ENCODE measurements at places on chromosomes 3 and 15.

GRCh38 chr3:100756441-100756840 is 47.1 kb downstream of the TFG start:
- DNase-seq = peak; percentile 28

DNA sequence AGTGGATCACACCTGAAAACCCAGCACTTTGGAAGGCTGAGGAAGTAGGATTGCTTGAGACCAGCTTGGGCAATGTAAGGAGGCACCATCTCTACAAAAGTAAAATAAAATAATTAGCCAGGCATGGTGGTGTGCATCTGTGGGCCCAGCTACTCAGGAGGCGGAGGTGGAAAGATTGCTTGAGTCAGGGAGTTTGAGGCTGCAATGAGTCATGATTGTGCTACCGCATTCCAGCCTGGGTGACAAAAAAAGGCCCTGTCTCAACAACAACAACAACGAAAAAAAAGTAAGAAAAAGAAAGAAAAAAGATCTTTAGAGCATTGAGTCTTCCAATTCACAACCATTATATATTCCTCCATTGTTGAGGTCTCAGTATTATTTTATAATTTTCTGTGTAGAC is 192.4 kb upstream of the DPH6 start:
- DNase-seq = no peak

GRCh38 chr15:97504031-97504792 is 456.3 kb upstream of the ARRDC4 start:
- DNase-seq = no peak

GRCh38 chr3:174330303-174330702 is 528.8 kb upstream of the NAALADL2 start:
- DNase-seq = no peak

DNA sequence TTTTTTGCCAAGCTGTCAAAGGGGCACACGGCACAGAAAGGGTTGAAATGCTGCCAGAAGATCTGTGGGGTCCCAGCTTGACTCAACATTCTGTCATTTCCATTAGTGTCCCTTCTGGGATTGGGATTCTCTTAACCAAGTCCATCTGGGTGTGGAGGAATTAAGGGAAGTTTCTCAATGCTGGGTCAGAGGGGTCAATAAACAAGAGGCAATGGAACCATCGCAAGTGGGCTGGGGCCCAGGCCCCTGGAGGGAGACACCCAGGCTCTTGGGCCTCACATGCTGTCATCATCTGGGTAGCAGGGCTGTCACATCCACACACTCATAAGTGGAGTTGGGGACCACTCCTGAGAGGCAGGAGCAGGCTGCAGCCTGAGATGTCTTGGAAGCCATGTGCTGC is 8.1 kb upstream of the APOD start:
- DNase-seq = no peak

GRCh38 chr15:89002281-89002761 is 85.9 kb upstream of the ABHD2 start:
- DNase-seq = no peak

DNA sequence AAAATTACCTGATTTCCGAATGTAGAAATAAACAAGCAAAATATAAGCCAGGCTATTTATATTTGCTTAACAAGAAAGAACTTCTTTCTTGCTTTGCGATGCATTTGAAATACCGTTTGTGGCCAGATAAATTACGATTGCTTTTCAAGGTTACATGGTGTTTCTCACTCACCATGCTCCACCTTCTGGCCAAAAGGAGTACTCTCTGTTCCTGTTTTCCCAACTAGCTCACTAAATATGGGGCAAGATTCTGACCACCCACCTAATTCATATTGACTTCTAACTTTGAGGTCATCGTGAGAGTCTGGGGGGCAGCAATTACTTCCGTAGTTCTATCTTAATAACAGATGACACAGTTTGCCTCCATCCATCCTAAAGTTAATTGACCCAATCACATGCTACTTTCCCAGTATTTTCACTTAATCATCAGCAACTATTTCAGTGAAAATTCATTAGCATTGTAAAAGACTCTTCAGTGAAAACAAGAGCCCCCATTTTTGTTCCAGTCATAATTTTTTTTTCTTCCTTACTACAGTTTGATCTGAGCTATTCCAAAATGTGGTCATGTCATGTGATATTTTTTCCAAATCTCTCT is 25.9 kb downstream of the ACP3 start:
- DNase-seq = peak; percentile 59

- DNase-seq = peak; percentile 78
Measured at GRCh38 chr15:66862940-66863335, 160.9 kb downstream of the SMAD6 start.

- DNase-seq = no peak
Measured at GRCh38 chr3:182149594-182149993, 437.9 kb downstream of the SOX2 start.

DNA sequence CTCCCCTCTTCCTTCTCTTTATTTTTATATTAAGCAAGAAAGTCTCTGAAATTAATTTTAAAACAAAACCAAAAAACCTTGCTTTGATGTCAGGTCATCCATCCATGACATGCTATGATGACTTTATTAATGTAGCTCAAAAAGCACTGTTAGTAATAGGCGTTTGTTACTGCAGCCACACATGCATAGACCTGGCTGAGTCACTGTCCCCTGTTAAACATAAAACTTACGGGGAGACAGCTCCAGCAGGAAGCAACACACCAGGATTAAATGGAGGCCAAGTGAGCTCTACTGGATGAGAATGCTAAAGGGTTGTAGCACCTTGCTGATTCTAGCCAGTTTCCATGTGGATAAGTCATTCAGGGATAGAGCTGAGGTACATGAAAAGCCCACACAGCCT is 661.1 kb downstream of the MAGI1 start:
- no peak for DNase-seq

- DNase-seq = no peak
Measured at GRCh38 chr3:59515966-59516365, 466.1 kb upstream of the CFAP20DC start.

DNA sequence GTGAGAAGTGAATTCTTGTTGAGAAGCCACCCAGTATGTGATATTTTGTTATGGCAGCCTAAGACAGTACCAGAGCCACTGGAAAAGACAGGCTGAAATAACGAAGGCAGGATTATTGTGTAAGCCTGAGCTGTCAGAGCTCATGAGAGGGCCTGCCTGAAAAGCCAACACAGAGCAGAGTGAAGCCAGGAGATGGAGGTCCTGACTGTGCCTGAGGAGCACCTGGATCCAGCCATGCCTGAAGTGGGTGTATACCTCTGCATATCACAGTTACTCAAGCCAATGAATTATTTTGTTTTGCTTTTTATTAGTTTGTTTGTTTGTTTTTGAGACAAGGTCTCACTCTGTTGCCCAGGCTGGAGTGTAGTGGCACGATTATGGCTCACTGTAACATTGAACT is 4.1 kb upstream of the CMTM7 start:
- DNase-seq = no peak

DNA sequence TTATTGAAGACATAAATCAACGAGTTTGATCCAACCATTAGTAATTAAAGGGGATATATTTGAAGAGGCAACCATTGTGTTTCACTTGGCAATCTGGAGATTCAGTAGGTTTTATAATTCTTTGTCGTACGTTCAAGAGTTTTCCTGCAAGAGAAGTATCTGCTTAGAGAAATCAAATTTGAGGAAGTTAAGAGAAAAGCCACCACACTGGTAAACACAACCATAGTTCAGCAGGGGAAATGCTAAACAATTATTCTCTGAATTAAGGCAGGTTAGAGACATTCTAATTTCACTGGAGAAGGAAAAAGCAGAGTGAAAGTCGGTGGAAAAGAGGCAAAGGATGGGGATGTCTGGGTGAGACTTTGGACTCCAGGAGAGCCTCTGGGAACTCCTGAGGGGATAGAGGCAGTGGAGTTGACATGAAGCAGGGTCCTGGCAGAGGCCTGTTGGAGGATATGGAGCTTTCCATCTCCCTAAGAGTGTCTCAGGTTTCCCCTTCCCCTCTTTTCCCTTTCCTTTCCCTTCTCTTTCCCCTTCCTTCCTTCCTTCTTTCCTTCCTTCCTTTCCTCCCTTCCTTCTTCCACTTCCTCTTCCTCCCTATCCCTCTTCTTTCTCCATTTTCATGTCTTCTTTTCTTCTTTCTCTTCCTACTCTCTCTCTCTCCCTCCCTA is 26.5 kb downstream of the SPINK8 start:
- DNase-seq = no peak

DNA sequence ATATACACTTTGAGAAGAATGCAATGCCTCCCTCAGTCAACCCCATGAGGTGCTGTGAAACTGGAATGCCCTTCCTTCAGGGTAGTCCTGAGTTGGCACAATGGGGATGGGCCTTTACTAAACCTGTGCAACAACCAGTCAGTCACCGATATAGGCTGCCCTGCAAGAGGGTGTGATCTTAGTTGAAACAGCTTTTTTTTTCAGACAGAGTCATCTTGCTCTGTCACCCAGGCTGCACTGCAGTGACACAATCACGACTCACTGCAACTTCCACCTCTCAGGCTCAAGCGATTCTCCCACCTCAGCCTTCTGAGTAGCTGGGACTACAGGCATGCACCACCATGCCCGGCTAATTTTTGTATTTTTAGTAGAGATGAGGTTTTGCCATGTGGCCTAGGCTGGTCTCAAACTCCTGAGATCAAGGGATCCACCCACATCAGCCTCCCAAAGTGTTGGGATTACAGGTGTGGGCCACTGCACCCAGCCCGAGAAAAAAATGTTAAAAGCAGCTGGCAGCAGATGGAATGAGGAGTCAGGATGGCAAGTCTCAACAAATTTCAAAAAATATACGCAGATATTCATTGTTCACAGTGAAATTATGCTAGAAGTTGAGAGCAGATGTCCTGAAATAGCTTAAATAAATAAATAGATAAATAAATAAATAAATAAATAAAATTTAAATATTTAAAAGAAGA is 31.8 kb downstream of the MYO5A start:
- no peak for DNase-seq

- no peak for DNase-seq
Measured at GRCh38 chr3:8756671-8757070, 12.7 kb downstream of the OXTR start.

DNA sequence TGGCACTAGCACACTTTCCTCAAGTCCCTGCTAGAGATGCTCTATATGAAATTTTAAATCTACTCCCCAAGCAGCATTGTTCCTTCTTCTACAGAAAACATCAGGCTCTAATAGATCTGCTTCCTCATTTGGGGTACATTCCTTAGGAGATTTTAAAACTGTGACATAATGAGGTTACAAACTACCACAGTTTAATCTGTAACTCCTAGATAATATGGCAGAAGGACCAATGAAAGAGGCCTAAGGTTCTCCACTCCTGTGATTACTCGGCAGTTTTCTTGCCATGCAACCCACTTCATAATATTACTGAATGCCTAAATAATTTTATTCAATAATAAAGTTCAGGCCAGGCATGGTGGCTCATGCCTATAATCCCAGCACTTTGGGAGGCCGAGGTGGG is 16.1 kb downstream of the ZNF106 start:
- no peak for DNase-seq

DNA sequence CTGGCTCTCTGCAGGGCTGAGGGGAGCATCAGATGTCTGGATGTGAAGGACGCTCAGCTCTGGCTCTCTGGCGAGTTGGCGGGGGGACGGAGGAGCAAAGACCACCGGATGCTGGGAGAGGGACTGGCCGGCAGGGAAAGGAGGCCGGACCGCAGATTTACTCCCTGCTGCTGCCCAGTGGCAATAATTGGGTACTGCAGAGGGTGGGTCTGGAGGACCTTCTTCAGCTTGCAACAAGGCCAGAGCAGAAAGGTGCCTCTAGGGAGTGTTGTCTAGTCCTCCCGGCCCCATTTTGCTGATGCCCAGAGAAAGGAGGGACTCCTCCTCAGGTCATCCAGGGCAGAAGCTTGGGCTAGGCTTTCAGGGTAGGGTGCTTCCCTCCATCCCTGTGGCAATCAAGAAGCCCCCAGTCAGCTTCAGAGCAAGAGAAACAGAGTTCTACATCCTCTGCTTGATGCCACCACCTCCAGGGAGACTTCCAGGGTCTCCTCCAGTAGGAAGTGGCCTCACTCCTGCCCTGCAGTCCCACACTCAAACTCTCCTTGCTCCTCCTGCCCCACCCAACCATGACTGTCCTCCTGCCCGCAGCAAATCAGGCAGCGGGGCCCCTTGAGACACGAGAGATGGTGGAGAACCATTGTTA is 20.3 kb upstream of the CSPG4 start:
- peak; percentile 74 for DNase-seq

- no peak for DNase-seq
Measured at GRCh38 chr3:23885210-23885609, 31.6 kb downstream of the NKIRAS1 start.

- DNase-seq = no peak
Measured at GRCh38 chr15:62553911-62554563, 389.0 kb upstream of the C2CD4B start.

- no peak for DNase-seq
Measured at GRCh38 chr15:95494971-95495541, 835.4 kb upstream of the NR2F2 start.

DNA sequence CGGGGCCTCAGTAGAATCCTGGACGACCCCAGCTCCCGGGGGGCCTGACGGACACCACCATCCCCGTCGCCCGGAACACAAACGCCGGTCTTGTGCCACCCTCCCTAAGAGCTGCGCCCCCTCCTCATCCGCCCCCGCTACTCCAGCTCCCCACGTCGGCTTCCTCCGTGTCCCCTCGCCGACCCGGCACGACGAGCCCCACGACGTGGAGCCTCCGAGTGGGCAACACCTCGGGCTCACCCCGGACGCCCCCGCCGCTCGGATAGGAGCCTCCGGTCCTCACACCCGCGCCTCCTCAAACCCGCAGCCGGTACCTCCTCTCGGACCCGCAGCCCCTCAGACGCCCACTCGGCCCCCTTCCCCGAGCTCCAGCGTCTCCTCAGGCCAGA is 525 bp downstream of the NPTN start:
- no peak for DNase-seq

DNA sequence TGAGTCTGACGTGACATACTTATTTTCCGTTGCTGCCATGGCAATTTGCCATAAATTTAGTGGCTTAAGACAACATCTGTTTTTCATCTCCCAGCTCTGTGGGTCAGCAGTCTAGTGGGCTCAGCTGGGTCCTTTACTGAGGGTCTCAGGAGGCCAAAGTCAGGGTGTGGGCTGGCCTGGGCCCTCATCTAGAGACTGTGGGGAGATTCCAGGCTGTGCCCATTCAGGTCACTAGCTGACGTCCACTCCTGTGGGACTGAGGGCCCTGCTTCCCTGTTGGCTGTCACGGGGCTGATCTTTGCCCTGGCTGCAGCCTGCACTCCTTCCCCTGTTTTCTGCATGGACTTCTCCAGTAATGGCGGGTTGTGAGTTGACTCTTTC is 19.1 kb downstream of the FGD5 start:
- peak; percentile 30 for DNase-seq

GRCh38 chr3:34878488-34878887 is 760.8 kb upstream of the ARPP21 start:
- no peak for DNase-seq

- DNase-seq = no peak
Measured at GRCh38 chr15:39720621-39721611, 61.7 kb downstream of the FSIP1 start.

DNA sequence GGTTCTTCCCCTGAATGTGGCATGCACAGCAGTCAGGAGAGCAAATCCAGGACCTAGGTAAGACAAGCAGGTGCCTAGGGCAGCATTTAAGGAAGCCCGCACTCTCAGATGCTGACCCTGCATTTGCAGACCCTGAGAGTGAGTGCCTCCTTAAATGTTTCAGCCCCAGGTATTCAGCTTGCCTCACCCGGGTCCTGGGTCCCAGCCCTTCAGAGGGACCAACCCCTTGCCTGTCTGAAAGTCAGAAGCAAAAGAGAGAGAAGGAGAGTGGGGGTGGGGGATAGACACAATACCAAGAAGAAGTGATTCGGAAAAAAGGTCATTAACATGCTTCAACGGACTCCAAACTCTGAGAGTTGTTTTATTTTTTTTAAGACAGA is 75.0 kb downstream of the MEGF11 start:
- DNase-seq = no peak
